ENCODE measurements at places on chromosomes 2 and 18.

DNA sequence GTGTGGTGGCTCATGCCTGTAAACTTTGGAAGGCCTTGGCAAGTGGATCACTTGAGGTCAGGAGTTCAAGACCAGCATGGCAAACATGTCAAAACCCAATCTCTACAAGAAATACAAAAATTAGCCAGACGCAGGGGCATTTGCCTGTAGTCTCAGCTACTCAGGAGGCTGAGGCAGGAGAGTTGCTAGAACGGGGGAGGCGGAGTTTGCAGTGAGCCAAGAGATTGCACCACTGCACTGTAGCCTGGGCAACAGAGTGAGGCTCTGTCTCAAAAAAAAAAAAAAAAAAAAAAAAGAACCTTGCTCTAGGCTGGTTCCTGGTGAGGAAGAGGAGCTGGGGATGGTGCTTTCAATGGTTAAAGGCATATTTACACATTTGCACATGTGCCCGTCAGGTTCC, 129.4 kb downstream of the LYPD6B start:
- no peak for DNase-seq

DNA sequence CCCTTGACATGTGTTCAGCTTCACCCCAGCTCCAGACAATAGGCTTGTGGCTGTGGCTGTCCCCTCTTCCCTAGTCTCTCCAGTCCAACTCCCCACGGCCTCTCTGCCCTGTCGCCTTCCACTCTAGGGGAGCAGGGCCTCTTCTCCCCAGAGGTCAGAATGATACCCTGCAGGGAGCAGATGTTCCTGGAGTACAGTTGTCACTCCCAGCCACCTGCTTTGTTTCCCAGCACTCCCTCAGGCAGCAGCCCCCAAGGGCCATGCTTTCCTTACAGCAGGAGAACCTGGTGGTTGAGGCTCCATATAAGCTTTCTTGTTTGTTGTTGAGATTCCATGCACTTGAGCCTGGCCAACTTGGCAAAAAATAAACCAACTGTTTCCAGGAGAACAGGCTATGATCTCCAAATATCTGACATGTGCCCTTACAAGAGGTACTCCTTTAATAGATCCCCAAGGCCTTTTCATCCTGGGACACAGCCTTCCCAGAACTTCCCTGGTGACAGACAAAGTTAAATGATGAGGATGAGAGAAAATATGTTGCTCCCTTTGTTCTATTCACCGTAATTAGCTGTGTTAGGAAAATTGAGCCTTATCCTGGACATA, 45.1 kb downstream of the DPYSL5 start:
- no peak for DNase-seq

DNA sequence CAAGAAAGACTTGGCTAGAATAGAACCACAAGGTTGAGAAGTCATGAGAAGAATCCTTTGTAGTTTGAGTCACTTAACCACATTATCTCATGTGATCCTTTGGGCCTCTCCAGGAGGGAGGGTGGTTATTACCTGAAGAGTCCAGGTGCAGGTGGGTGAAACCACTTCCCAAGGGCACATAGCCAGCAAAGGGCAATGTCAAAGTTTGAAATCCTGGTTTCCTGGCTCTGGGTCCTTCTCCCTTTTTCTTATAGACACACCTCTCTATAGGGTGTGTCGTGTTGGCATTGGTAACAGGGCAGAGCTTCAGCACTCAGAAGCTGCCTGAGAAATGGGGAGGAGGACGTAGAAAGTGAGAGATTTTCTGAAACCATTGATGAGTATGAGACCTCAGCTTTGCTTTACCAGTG, 137.9 kb downstream of the MGAT5 start:
- no peak for DNase-seq

DNA sequence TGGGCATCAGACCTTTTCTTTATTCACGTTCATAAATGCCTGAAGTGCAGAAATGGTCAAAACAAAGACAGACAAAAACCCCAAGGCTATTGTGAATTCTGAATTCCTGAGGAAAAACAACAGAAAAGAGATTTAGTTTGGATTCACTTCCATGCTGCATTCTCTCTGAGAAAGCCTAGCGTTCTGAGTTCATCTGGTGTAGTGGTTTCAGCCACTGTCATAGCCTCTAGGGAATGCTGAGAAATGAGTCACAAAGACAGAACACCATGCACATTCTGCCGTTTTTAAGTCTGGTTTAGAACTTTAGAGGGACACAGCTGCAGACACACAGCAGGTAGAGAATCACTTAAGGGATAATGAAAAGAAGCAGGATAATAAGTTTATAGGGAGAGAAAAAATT, 93.8 kb downstream of the LRP1B start:
- DNase-seq, result no peak

DNA sequence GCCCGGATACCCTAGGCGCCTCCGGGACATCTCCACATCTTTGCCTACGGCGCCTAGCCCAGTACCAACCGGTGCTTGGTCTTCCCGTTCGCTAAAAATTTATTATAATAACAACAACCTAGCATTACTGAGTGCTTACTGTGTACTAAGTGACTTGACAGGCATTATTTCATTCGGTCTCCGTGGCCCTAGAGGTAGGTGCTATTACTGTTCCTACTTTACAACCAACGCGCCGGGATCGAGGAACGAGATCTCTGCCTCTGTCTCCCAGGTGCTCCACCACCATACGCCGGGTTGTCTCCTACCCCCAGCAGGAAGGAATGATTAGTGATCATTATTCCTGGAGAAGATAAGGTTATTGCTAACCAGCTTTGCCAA, 657 bp upstream of the BIN1 start:
- DNase-seq, result no peak

DNA sequence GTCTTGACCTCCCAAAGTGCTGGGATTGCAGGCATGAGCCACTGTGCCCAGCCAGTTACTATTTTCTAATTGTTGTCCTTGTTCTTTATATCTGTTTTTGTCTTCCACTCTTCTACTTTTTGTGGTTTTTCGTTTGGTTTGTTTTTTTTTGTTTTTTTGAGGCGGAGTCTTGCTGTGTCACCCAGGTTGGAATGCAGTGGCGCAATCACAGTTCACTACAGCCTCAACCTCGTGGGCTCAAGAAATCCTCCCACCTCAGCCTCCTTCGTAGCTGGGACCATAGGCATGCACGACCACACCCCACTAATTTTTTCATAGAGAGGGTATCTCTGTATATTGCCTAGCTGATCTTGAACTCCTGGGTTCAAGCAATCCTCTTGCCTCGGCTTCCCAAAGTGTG, 100.7 kb downstream of the EHBP1 start:
- no peak for DNase-seq

DNA sequence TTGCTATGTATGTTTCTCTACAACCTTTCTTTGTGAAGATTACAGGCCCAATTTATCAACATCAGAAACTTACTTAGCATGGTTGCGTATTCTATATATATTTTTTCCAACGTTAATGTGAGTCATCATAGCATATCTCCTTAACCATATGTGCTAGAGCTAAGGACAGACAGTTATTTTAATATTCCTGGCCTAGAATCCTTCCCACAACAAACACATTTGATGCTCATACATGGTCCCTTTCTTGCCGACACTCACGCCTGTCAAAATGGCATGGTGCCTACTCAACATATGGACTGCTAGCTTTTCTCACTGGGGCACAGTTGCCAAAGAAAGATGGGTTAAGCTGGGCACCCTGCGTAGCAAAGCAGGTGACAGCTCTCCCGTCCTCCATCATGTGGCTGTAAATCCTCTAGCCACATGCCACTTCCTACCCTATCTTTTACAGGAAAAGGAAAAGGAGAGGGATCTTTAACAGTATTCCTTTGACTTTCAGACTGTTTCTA, 75.2 kb upstream of the GALNT5 start:
- peak; percentile 85 for DNase-seq

- no peak for DNase-seq
Measured at GRCh38 chr2:224283466-224283965, 118.4 kb downstream of the FAM124B start.

GRCh38 chr2:150994076-150994475, 267.6 kb downstream of the RBM43 start:
- no peak for DNase-seq

- no peak for DNase-seq
Measured at GRCh38 chr2:72148837-72149555, 1.3 kb upstream of the CYP26B1 start.

DNA sequence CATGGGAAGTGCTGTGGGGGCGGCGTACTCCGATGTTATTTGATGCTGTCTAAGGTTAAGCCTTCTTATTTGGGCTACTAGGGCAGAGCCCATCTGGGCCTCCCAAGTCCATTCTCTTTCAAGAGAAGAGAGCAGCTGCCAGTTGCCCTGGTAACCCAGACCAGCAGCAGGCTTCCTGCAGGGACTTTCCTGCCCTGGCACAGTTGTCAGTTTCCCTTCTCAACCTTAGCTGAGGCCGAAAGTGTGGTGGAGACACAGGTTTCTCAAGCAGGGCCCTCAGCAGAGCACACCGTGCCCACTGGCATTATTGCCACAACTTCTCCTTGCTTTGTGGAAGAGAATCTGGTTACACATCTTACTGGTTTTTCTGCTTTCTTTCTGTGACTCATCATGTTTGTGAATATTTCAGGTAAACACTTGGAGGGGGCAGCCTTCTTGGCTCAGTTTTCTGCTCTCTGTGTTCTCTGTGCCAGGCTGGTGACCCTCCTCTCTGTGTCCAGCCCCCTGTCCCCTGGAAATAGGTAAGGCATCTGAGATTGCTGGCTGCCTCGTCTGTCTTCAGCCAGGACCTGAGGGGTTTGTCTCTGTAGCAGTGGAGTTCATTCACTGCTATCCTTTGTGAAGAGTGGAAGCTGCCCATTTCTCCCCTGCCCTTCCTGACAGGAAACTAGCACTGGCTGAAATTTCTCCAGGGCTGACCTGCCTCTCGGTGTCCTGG, 111.0 kb downstream of the B3GNT2 start:
- peak; percentile 46 for DNase-seq

- DNase-seq, result no peak
Measured at GRCh38 chr18:67509741-67510391, 6.7 kb downstream of the DSEL start.

DNA sequence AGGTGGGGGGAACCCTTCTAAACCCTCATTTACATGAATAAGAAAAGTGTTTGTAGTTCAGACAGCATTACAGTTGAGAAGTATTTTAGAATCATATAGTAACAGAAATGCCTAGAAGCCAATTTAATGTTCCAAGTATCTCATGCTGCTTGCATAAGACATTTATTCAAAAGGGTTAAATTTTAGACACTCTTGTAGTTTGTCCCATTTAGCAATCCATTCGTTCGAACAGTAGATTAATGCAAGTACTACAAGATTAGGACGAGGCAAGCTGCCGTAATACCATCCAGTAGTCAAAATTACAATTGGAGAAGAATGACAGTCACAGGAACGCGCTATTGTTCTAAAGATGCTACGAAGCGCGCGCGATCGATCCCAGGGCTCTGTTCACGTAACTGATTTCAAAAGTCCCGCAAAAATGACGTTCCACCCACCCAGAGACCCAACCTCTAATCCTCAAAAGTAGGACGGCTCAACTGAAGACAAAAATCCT, 1.2 kb downstream of the TMEM237 start:
- DNase-seq, result no peak

- no peak for DNase-seq
Measured at GRCh38 chr2:217090024-217090473, 230.2 kb upstream of the TNP1 start.

GRCh38 chr2:58081000-58081399, 34.4 kb downstream of the VRK2 start:
- no peak for DNase-seq

GRCh38 chr2:75736276-75736675, 25.6 kb upstream of the GCFC2 start:
- no peak for DNase-seq

GRCh38 chr2:29010946-29011345, 29.8 kb downstream of the TOGARAM2 start:
- no peak for DNase-seq
